ENCODE measurements at places on chromosomes 2 and 18. TPM values are rescaled to one million over a fixed set of nuclear protein-coding genes. Genes with fewer than 3 reads are reported as not detected.

DNA sequence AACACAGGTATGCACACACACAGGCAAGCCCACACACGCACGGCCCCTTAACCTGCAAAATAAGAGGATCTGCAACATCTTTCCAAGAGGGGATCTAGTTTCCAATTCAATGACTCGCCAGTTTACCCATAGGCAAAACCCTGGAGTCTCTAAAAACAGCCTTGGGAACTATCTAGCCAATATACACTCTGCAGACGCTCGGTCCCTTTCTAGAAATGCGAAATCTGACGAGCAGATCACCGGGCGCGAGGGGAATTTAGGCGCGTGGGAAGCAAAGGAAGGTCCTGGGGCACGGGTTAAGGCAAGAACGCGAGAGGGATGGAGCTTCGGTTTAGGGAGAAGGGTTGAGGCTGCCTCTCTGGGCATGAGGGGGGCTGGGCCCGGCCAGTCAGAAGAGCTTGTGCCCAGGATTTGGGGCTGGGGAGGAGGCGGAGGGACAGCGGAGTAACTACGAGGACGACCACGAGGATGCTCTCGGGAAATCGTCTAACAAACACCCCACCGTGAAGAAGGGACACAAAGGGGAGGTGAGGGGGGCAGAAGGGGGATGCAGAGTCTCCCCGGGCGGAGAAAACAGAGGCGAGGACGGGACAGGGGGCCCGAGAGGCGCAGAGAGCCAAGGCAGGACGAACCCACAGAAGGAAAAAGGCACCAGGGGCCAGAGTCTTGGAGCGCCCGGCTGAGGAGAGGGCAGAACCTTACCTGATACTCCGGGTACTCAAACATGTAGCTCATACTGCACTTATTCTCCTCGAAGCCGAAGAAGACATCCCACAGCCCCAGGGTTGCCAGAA, 542 bp downstream of the PGAP1 start:
- DNase-seq, result peak; percentile 57

The VIL1 gene
- polyA plus RNA-seq, result not detected

- no peak for DNase-seq
These were observed 32.5 kb upstream of the ICOS start for GRCh38 chr2:203904022-203904421.

DNA sequence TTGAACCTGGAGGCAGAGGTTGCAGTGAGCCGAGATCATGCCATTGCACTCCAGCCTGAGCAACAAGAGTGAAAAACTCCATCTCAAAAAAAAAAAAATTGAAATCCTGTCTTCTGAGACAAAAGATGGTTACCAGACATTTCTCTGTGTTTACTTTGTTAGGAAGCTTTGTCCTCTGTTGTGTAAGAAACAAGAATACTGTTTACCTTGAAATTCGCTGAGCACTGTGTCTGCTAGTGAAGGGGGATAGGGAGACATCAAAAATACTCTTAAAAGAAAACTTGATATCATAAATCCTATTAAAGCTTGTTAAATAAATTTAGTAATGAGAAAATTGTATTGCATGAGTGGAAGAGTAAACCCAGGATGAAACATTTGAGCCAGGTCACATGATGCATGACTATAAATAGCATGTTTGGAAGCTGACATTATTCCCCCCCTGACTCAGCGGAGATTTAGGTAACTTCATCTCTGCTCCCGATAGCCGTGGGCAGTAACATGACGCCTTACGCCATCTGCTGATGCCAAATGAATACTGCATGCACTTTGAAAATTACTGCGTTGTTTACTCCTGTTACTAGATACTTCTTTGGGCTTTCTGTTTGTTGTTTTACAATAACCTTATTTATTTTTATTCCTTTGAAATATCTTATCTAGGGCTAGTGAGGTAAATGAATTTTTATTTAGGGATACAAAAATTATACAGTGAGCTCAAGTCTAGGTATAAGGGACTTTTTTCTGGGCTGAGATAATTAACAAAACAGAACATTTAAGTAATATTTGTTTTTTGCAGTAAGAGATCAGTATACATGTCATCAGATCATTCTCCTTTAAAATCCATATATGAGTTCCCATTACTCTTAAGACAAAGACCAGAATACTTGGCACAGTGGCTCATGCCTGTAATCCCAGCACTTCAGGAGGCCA, 134.9 kb downstream of the MAP3K20 start:
- peak; percentile 87 for DNase-seq

The BMP10 gene
- not detected for polyA plus RNA-seq

- DNase-seq, result peak; percentile 57
These were observed 5.8 kb upstream of the MRPL33 start for GRCh38 chr2:27765621-27766286.

The LRP2 gene
- polyA plus RNA-seq, result not detected

DNA sequence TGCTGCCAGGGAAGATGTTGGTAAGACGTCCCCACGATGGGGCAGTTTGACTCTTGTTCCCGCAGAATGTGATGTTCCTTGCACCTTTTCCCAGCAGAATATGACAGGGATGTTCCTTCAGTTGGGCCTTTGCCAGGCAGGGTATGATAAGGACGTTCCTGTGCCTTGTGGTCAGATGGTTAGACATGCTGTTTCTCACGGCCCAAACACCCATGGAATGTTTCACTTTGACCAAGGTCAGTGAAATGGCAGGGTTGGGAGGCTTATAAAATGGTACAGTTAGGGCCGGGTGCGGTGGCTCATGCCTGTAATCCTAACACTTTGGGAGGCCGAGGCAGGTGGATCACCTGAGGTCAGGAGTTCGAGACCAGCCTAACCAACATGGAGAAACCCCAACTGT, 40.3 kb upstream of the YPEL5 start:
- DNase-seq, result no peak

The CYP27C1 gene
- not detected for polyA plus RNA-seq

The INO80C gene
- polyA plus RNA-seq, result 41.4 TPM

DNA sequence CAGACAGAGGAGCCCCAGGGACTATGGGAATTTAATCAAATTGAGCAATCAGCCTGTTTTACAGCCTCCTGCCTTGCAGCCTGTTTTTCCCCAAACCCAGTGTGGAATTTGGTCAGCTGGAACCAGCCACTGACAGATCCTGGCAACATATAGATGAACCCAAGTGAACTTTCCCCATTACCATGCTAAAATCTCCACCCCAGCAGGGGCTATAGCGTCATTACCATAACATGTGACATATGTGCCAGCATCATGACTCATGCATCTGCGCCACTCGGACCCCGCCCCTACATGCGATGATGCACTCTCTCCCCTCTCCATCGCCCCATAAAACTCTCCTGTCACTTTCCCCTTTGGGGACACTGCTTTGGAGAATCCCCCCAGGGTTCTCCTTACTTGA, 17.3 kb upstream of the FEZ2 start:
- DNase-seq, result no peak

GRCh38 chr2:38065502-38066135, 10.3 kb downstream of the CYP1B1 start:
- no peak for DNase-seq

- peak; percentile 7 for DNase-seq
These were observed 39.6 kb downstream of the PSMG2 start for GRCh38 chr18:12742453-12742852.

DNA sequence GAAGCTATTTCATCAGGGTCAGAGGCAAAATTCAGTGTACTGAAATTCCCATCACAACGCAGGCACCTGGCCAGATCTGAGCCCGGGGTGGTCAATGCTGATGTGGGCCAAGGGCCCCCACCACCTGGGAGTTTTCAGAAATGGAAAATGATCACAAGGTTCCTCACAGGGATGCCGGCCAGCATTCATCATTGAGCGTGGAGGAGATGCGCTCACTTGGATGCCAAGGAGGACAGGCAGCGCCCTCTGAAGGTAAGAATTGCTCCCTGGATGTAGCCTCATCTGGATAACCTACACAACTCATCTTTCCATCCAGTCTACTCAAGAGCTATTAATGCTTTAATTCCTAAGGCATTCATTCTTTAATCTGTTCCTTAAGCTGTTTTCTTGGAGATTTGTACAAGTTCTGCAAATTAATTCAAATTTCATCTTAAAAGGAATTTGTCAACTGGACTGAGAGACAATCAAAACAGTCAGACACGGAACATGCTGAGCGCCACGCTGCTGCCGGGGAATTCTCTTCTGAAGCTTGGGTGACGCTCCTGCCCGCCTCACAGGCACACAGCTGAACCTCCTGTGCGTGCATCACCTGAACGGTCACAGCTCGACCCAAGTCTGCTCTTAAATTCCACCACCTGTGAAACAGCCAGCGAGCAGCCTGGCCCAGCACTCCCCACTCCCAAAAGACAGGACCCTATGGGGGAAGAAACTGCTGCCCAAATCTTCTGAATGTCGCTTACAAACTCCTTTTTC, 206.7 kb downstream of the HDAC4 start:
- no peak for DNase-seq

The CPLX4 gene
- polyA plus RNA-seq, result not detected

The CD207 gene
- not detected for polyA plus RNA-seq

DNA sequence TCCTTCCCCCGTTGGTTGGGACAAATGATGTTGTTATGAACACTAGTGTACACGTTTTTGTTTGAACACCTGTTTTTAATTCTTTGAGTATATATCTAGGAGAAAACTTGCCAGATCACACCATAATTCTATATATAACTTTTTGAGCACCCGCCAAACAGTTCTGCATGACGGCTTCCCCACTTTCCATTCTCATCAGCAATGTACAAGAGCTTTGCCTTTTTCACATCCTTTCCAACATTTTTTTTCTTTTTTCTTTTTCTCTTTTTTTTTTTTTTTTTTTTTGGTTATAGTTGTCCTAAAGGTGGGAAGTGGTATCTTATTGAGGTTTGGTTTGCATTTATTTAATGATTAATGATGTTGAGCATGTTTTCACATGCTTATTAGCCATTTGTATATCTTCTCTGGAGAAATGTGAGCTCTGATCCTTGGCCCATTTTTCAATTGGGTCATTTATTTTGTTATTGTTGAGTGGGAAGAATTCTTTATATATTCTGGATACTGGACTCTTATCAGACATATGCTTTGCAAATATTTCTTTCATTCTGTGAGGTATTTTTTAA, 86.9 kb upstream of the ZC3H15 start:
- no peak for DNase-seq

The TRIM43 gene
- not detected for polyA plus RNA-seq

- no peak for DNase-seq
These were observed 7.0 kb downstream of the TIMM21 start for GRCh38 chr18:74155276-74155675.

DNA sequence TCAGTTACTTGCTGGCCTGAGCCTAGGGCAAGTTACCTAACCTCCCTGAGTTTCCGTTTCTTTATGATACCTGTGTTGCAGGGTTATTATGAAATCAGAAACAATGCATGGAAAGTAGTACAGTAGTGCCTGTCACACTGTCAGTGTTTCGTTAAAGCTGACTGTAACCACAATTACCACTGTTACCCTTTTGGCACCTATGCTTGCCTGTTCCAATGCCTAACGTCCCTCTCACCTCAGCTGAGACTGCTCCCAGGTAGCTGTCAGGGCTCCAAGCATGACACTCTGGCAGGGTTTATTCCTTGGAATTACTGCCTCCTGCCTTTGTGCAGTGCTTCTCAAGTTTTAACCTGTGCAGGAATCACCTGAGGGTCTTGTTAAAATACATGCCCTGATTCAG, 135.2 kb upstream of the RBMS1 start:
- DNase-seq, result no peak

The UGT1A5 gene
- not detected for polyA plus RNA-seq

GRCh38 chr2:12315224-12315623, 401.5 kb upstream of the TRIB2 start:
- DNase-seq, result no peak

- DNase-seq, result no peak
These were observed 81.6 kb downstream of the SLC5A7 start for GRCh38 chr2:108067820-108068405.

GRCh38 chr2:168244318-168244717, 3.1 kb downstream of the STK39 start:
- DNase-seq, result no peak

The GAREM1 gene
- polyA plus RNA-seq, result 0.69 TPM

GRCh38 chr18:31685097-31686082, 1.0 kb upstream of the B4GALT6 start:
- DNase-seq, result peak; percentile 83

GRCh38 chr18:63970809-63971205, 926 bp downstream of the SERPINB8 start:
- DNase-seq, result no peak

GRCh38 chr2:191404568-191404991, 159.4 kb downstream of the MYO1B start:
- DNase-seq, result no peak

Data from endothelial cell of umbilical vein (primary cell).